ENCODE measurements at places on chromosomes 12 and 14.
A peak's percentile ranks its signal among the peaks of the same experiment; 100 is the strongest.

- DNase-seq, result no peak
Observed at GRCh38 chr14:55138091-55138490, 9.0 kb downstream of the LGALS3 start.

DNA sequence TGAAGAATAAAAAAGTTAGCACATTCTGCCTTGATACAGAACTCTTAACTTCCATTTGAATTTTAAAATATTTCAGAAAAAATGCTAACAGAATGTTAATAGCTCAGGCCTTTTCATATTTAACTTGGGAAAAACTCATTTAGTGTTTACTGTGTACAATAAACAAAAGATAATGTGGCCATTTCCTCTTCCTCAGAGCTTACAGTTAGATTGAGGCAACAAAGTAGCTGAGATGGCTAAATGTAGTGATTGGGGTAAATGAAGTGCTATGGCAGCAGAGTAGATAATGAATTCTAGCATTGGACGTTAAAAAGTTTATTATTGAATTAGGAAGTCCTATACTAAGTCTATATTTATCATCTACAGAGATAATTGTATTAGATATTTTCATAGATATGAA is 12.7 kb downstream of the CPSF2 start:
- no peak for DNase-seq

GRCh38 chr14:103483600-103483999 is 39.0 kb downstream of the CKB start:
- no peak for DNase-seq

DNA sequence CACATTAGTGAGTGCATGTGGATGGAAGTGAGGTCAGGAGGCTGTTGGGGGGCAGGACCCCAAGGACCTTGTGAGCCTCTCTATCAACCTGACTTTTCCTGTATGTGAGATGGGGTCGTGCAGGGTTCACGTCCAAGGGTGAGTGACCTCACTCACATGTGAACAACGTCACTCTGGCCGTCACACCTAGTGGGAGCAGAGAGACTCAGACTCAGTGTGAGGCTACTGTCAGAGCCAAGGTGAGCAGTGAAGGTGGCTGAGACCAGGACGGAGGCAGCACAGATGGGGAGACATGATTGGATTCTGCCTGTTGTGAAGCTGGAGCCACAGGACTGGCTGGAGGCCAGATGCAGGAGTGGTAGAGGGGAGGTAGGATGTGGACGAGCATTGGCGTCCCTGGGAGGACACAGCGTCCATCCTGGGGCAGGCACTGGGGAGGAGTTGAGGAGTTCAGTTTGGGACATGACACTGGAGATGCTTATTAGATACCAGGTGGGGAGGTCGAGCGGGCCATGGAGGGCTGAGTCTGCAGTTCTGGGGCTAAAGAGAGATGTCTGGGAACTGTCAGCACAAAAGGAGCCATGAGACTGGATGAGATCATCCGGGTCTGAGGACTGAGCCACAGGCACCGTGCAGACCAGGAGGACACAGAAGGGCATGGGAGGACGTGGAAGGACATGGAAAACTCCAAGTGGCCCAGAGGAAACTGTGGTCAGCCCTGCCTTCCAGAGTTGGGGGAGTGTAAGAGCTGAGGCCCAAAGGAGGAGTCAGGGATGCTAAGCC is 92.8 kb downstream of the LGMN start:
- DNase-seq, result no peak

- no peak for DNase-seq
Observed at GRCh38 chr14:70045844-70046535, 142.8 kb downstream of the SLC8A3 start.

GRCh38 chr14:45227566-45227965 is 25.4 kb downstream of the MIS18BP1 start:
- DNase-seq, result no peak

DNA sequence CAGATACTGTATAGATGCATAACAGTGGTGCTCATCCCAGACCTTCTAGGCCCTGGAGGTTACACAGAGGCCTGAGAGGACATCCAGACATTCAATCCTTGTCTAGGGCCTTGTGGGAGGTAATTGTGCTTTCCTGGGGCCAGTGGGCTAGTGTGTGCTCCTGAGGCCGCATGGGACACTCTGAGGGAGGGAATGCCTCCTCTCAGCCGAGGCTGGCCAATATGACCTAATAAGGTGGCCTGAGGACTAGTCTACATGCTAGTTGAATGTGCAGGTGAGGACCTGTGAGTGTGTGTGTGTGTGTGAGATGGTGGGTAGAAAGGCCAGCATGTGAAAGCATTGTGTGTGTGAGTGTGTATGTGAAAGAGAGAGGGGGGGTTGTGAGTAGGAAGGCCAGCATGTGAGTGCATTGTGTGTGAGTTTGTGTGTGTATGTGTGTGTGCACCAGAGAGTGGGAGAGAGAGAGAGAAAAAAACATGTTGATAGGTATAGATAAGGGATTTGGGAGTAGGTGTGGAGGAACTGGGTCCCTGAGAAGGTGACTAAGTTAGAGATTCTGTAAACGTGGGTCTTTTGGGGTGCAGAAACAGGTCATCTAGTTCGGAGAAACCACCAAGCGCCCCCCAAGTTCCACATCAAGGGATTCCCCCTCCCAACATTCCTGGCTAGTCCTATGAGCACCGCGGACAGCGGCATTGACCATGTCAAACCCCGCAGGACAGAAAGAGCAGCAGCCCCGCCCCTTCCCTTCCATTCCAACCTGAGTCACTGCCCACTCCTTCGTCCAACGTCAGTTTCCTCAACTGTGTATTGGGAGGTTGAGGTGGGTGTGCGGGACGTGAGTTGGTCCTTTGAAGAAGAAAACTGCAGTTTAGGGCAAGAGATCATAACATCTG is 9.7 kb upstream of the KRT81 start:
- DNase-seq, result peak; percentile 13

DNA sequence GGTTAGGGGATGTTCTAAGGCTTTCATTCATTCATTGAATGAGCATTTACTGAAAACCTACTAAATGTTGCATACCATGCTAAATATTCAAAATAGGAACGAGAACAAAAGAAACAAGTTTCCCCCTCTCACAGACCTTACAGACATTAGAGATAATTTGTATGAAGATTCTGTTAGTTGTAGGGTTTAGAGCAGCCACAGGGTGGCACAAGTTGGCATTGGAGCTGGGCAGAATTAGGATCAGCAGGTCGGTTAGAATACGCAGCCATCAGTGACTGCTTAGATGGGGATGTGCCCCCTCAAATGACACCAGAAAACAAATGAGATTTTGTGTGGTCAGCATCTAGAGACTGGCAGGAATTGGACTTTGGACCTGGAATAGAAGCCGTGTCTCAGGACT is 166.3 kb upstream of the DAAM1 start:
- no peak for DNase-seq

DNA sequence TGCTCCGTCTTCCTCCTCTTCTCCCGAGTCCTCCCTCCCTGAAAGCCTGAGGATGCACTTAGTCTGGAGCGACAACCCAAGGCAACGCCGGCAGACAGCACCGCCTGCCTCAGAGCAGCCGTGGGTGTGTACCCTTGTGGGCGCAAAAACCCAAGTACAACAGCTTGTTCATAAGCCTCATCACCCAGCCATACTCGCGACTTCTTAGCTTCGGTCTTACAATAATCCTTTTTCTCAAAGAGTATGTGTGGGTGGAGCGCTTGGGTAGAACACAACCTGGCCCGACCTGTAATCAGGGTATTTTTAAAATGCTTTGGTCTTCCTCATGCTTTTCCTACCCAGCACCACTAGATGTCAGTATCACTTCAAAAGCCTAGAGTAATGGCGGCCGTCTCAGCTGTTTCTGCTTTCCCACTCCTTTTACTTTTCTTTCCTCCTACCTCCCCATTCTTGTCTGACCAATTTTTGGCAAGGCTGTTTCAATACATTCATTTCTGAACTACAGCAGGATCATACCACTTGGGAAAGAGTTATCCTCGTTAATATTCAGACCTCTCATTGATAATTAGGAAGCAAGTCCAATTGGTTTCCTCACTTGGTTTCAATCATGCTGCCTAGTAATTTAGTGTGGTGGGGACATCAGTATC is 198.9 kb downstream of the EPS8 start:
- peak; percentile 37 for DNase-seq

DNA sequence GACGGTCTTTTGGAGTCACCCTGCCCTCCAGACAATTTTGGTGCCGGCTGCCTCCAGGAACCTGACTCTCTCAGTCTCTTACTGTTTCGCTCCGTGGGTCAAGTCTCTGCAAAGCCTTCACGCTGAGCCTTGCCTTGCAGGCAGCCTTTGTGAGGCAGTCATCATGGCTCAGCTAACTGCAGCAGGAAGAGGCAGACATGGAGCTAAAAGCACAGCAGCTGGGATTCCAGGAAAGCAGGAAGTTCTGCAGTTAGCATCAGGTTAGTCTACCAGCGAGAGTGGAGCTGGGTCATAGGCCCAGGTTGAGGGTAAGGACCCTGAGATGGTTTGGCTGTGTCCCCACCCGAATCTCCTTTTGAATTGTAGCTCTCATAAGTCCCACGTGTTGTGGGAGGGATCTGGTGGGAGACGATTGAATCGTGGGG is 305.4 kb downstream of the PCNX1 start:
- DNase-seq, result no peak

DNA sequence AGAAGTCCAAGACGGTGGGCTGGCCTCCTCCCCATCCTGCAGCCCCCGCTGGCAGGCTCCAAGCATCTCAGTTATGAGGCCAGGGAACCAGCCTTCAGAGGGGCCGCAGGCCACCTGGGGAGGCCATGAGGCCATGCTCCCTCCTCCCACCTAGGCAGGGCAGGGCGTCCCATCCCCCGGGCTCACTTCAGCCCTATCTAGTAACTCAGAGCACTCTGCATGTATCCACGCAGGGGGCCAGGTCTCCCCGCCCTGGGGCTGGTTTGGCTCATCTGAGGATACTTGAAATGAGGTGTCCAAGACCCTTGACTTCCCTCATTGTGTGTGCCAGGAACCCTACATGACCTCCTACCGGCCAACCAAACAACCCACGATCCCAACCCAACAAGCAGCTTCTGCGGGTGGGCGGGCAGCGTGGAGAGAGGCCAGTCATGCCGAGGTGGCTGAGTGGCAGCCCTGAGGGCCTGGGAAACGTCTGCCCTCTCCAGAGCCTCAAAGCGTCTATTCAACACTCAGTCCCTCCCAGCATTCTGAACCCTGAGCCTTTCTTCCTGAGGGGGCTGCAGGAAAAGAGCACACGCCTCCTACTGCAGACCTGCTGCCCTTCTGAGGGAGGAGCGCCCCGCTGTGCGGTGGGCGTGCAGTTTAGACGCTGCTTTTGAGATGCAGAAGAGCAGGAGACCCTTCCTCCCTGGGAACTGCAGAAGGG is 16.8 kb downstream of the ISCA2 start:
- DNase-seq, result peak; percentile 19

DNA sequence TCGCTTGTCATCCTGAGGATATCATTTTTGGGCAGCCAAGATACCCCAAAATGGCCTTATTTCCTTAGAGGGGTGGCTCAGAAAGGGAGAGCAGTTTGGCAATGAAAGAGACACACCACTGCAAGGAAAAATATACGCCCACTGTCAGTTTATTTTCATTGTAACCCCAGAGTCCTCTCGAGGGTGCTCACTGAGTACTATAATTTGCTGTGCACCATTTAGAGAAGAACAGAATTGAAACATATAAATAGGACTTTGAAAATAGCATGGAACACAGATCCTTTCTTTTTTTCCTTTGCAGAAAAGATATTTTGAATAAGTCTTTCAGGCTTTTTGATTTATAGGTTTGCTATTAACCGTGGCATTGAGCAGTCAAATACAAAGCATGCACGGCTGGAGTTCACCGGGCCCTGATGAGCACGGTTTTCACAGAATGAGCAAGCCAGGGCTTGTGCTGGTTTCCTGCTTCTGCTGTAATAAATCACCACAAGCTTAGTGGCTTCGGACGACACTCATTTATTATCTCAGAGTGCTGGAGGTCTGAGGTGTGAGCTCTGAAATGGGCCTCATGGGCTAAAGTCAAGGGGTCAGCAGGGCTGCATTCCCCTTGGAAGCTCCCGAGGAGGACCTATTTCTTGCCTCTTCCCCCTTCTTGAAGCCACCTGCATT is 152.3 kb downstream of the ZNF664 start:
- no peak for DNase-seq

- no peak for DNase-seq
Observed at GRCh38 chr12:47274760-47275159, 195.0 kb upstream of the AMIGO2 start.

DNA sequence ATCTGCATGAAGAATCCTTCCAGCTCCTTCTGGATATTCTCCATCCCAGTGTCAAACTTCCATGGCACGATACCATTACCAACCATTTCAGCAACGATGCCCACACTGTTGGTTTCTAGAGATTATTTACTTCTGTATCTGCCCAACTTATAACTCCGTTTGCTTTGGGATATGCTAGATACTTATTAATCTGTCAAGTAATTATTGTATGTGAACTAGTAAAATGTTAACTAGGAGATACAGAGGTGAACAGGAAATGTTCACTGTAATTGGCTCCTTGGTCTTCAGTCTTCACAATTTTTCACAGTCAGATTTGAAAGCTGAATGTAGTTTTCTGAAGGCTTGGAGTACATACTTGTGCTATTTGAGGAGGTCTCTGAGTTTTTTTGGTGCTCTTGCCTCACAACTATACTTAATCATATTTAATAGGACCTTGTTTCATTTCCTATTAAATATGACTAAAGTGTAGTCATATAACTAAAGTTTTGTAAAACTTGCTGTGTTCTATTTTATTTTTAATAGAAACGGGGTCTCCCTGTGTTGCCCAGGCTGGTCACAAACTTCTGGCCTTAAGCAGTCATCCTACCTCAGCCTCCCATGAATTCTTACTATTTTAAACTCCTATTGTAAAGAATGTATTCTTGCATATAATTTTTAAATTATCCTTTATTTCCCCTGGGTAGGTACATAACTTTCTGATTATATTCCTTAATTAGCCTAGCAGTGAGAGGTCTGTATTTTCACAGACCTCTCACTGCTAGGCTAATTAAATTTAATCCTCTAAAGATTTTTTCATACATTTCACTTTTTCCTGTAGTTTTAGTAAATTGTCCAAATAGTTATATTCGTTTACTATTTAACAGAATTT is 79.7 kb downstream of the FGD4 start:
- DNase-seq, result no peak
